ENCODE measurements at places on chromosomes 3 and 15.

DNA sequence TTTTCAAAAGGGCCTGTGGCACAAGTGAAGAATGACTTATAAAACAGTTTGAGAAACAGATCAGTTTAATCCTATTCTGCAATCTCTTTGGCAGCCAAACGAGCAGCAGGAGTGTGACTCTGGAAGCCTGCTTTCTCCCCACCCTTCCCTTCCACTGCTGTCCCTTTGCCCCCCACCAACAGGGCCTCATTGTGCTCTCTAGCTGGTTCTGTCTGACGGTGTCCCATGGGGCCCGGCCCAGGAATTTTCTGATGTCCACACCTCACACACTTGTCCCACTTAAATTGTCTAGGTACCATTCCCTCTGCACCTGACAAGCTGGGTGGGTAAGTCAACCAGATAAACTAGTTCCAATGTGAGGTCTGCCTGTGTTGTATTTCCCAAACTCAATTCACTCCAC lies 16.4 kb downstream of the SLCO2A1 start:
- no peak for DNase-seq

- DNase-seq, result no peak
These were observed 156.0 kb downstream of the NSMCE3 start for GRCh38 chr15:29113336-29114220.

DNA sequence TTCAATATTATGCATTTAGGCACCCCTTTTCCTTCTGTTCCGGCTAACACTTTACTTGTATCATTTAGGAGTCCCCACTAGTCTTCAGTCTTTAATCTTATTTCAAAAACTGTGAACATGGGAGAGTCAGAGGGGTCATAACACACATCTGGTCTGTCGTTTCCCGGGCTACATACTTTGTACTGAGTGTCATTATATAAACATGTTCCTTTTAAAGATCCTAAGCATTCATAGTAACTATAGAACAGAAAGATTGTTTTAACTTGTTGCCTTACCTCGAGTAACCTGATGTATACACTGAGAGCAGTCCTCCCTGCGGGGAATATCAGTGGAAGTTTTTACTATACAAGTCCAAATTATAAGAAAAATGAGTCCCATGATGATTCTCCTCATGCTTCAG lies 78.2 kb upstream of the VEPH1 start:
- DNase-seq, result no peak

DNA sequence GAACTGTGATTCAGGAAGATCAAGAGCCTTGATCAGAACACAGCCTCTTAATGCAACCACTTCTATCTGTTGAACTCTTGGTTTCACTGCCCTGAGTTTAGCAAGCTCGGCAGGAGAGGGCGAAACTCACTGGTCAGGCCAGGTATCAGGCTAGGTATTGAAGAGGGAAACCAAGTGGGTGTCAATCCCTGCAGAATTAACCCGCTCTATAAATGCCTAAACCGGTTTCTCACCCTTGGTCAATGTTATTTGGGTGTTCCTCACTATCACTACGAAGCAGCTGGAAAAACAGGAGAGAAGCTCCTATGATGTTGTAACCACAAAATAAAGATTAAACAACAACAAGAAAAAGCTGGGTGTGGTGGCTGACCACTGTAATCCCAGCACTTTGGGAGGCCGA lies 23.9 kb downstream of the LIPH start:
- DNase-seq, result no peak

DNA sequence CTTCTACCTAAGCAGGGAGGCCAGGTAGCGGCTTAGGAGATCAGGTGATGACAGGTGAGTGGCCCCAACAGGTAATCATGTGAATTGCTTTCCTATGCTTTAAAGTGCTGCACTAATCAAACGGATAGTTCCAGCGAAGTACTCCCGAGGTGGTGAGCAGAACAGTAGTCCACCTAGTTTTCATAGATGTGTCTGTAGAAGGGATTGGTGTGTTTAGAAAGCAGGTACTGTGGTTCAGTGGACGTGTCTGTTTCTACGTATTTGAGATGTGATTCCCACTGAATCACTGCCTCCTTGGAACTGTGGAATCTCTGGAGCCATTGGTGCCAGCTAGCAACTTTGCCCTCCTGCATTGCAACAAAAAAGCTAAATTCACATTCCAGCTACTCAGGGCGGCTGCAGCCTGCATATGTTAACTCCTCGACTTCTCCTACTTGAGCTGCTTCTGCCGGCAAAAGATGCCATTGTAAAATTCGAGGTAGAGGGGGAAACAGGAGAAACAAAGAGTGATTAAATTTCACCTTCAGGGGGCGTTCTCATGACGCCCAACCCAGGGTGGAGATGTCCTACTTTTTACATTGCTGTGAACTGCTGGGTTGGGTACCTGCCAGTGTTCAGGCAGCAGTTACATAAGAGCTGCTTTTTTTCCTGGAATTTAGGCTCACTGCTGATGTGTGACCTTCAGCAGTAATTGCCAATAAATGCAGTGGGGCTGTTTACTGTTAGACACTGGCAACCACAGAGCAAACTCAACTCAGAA lies 227.3 kb downstream of the ITPR1 start:
- no peak for DNase-seq

DNA sequence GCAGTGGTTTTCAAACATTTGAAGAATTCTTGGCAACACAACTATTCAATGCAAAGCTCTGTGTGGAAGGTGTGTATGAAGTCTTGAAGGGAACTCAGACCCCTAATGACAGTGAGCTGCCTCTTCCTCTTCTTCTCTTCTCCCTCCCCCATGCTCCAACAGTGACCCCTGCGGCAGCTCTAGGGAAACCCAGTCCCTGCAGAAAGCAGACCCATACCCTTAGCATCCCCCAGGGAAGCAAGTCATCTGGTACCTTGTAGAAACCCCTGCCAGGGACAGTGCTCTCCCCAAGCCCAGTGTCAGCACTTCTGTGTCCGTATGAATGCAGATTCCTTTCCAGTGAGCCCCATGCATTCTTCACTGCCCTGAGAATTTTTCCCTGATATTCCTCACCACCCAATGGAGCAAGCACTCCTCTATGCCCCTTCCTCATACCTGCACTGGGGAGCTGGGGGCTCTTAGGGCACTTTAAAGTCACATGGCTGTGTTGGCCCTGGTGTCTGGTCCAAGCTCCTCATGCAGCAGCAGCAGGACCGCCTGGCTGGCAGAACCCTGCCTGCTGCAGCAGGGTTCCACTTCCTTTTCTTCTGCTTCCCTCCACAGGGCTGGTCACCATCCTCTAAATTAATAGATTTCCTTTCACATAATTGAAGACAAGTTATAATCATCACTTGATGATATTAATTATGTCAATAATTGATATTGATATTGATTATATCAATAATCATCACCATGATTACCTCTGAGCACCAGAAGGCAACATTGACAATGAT lies 442.5 kb downstream of the EPHB1 start:
- no peak for DNase-seq

DNA sequence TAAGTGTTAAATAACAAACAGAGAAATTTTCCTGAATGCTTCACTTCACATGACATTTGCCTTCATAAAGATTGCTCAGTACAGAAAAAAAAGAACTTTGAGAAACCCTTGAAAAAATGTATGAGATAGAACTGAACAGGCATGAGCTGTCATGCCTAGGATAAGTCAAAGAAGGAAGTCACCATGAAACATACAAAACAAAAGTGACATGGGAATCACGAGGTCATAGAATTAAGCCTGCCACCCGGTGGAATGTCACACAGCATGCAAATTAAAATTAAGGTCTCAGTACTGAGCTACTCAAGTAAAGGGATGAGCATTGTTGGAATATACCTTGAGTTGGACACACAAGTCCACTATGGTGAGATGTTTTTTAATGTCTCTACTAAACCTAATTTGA lies 652.5 kb upstream of the NECTIN3 start:
- no peak for DNase-seq

GRCh38 chr3:9862391-9863057 lies 17.5 kb downstream of the CIDEC start:
- DNase-seq, result no peak

DNA sequence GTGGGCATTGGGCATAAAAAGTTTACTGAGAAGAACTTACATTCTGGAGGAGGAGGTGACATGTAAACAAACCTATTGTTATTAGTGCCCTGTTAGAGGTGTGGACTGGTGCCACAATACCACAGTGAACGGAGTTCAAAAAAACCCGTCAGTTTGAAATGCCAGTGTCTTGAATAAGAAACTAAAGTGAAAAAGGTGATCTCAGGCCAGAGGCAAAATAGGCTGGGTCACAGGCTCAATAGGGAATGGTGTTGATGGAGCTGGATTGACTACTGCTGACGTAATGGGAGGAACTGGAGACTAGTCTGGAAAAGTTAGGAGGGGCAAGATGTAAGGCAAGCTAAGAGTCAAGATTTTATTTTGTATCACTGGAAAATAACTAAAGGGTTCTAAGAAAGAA lies 1.6 kb upstream of the DCBLD2 start:
- no peak for DNase-seq

- no peak for DNase-seq
These were observed 196.9 kb downstream of the SLCO3A1 start for GRCh38 chr15:92050220-92050898.

GRCh38 chr3:175338775-175339535 lies 479.8 kb downstream of the NAALADL2 start:
- DNase-seq, result no peak

- no peak for DNase-seq
These were observed 41.8 kb downstream of the ANP32A start for GRCh38 chr15:68778876-68779275.

DNA sequence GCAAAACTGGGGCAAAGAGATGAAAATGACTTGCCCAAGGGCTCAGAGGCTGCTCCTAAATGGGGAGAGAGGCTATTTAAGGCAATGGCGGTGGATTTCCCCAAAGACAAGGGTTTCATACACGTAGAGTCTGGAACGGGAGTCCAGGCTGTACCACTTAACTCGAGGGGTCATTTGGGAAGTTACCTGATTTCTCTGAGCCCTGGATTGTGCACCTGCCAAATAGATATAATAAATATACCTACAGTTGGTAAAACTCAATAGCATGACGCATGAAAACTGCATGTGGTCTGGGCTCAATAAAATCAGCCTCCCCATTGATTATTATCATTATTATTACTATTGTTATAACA lies 1.3 kb upstream of the ITPR1 start:
- DNase-seq, result no peak

DNA sequence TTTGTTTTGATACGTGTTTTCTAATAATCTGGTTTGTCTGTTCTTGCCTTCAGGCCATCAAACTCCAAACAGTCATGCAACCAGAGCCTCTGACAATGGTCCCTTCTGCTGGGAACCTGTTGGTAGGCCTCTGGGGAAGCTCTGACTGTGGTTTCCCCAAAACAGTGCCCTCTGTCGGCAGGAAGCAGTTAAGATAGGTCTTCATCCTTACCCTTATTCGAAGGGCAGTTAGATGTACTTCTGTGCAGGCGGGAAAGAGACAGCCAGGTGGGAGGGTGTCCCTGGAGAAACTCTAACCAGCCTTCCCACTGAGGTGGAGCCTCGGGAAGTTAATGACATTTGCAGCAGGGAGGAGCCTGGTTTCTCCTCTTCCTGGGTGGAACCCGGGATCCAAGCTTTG lies 81.6 kb upstream of the CHMP2B start:
- DNase-seq, result no peak

DNA sequence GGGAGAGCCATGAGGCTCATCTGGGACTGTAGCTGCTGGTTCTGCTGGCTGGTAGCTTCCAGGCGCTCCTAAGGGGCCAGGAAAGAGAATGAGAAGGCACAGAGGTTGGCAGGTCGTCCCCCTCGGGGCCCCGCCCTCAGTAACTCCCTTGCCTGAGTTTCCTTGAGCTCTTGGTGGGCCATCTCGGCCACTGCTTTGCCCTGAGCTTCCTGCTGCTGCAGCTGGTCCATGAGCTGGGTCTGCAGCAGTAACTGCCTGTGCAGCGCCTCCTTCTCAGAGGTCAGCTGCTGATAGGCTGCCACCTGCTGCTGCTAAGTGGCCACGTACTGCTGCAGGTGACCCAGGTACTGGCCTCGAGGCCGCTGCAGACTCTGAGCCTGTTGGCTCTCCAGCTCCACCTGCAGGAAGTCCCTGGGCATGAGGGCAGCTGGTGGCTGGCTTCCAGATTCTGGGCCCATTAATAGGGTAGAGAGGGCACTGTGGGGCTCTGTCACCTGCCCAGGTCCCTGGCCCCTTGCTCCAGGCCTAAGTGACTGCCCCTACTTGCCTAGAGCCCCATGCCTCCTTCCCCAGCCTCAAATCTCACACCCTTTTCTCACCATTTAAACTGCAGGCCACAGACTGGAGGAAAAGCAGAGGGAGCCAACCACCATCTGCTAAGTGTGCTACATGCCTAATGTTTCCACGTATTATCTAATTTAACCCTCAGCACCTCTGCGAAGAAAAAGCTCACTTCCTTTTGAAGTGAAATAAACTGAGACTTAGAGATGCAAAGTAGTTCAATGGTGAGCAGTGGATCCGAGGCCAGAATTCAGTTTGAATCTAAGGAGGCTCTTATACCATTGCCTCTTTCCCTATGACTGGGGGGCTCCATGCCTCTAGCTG lies 10.8 kb upstream of the VPS33B start:
- DNase-seq, result peak; percentile 6

- DNase-seq, result no peak
These were observed 405.9 kb downstream of the ROBO1 start for GRCh38 chr3:79361748-79362378.

GRCh38 chr15:84669726-84670125 lies 11.7 kb upstream of the NMB start:
- no peak for DNase-seq

DNA sequence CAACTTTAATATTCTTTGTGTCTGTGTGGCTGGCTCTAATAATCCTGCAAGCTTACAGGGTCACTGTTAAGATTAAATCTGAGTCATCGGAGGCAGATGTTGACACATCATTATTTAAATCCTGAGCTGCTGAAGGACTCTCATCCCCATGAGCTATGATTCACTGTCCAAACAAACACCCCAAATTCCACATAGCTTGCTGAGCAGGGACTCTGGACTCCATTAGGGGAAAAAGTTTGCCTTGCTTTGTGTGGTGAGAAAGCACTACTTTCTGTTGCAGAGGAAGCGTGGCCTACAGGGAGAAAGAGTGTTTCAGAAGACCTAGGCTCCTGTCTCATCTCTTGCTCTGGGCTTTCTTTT lies 213.7 kb downstream of the PDCD6IP start:
- no peak for DNase-seq

GRCh38 chr3:71724584-71725270 lies 475 bp downstream of the EIF4E3 start:
- no peak for DNase-seq

GRCh38 chr15:78641102-78641748 lies at the start of gene CHRNB4:
CHRNB4 (minus strand) TSS chr15:78641210; CDS start chr15:78641133, 77 bp downstream.
- no peak for DNase-seq

DNA sequence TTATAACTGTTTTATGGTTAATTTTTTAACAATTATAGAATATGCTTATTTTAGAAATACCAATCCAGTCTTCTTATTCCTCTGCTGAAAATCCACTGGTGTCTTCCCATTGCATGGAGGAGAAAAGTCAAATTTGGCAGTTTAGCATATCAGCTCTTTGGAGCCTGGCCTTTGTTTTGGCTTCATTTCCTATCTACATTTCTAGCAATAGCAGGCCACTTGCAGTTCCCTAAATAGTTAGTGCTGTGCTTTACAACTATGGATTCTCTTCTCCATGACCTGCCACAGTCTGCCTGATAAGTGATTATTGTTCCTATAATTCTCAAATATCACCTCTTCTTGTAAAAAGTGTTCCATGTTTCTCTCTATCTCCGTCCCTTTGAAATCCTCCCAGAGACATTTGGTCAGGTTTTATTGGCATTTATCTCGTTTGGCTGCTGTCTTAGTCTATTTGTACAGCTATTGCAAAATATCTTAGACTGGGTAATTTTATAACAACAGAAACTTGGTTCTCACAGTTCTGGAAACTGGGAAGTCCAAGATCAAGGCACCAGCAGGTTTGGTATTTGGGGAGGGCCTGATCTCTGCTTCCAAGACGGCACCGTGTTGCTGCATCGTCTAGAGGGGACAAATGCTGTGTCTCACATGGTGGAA lies 8.2 kb upstream of the SEC22A start:
- DNase-seq, result no peak

- no peak for DNase-seq
These were observed 124.8 kb downstream of the DLG1 start for GRCh38 chr3:197173620-197174019.

All from stimulated activated CD8-positive, alpha-beta memory T cell treated with anti-CD3 and anti-CD28 coated beads, Interleukin-4, amount 100 ng/mL, for 4 hours (primary cell).